Suppressor macrophage treated with lipopolysaccharide for 4 hours (primary cell): ENCODE measurements at places on chromosomes 1 and 21.

GRCh38 chr1:64701886-64702285 is 43.0 kb upstream of the RAVER2 start:
- DNase-seq, result no peak

DNA sequence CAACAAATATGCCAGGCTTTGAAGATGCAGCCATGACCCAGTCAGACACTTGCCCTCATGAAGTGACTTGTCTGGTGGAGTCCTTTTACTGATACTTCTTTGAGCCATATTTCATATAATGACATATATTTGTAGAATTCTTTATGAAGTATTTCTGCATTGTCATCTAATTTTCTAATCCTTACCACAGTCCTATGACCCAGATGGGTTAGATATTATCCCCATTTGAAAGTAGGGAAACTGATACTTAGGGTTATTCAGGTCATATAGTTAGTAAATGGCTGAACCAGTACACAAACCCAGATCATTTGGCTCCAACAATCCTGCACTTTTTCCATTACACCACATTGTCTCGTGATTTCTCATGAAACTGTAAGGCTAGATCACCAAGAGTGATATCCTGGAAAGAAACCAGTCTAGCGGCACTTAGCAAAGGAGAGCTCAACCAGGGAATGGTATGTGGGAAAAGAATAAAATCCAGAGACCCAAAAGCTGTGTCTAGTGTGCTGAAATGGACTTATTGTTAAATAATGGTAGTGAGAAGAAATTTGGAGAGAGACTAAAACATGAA is 49.6 kb downstream of the ZFYVE9 start:
- DNase-seq, result no peak

- DNase-seq, result no peak
Observed at GRCh38 chr1:167864392-167865032, 49.4 kb downstream of the ADCY10 start.

GRCh38 chr1:202852163-202852904 is 36.6 kb downstream of the RABIF start:
- peak; percentile 73 for DNase-seq

DNA sequence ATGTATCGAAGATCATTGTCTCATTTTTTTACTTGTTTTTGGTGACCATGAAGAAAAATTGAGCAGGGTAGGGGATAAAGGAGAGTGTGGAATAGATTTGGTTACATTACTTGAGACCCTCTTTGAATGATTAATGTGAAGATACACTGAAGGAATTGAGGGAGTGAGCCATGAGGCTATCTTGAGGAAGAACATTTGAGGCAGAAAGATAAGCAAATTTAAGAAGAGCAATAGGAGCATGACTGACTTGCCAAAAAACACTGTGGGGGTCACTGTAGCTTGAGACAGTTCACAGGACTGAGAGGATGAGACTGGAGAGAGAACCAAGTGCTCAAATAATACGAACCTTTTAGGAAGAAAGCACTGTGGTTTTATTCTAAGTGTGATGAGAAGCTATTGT is 43.1 kb upstream of the PTPRC start:
- DNase-seq, result no peak

GRCh38 chr1:8419172-8419571 is 101.3 kb downstream of the SLC45A1 start:
- peak; percentile 57 for DNase-seq
